Activated naive CD8-positive, alpha-beta T cell treated with anti-CD3 and anti-CD28 coated beads for 36 hours (primary cell): ENCODE measurements at places on chromosomes 1 and 21. TPM values are rescaled to one million over a fixed set of nuclear protein-coding genes. Genes with fewer than 3 reads are reported as not detected.

GRCh38 chr1:112711670-112712069 is 3.5 kb downstream of the PPM1J start:
- no peak for DNase-seq

GRCh38 chr1:226474443-226475141 is 66.7 kb upstream of the PARP1 start:
- DNase-seq = no peak

DNA sequence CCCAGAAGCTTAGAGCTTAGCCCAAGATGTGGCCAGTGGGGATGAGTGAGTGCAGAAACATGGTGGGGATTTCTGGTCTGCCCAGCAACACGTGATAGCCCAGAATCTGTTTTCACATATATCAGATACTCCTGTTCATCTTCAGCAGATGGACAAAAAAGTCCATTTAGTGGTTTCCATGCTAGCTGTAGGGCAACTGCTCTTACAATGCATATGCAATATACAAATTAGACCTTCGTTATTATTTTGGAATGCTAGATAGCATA is 96.9 kb upstream of the SGIP1 start:
- no peak for DNase-seq

GRCh38 chr1:33997127-33998036 is 133.5 kb downstream of the HMGB4 start:
- no peak for DNase-seq

DNA sequence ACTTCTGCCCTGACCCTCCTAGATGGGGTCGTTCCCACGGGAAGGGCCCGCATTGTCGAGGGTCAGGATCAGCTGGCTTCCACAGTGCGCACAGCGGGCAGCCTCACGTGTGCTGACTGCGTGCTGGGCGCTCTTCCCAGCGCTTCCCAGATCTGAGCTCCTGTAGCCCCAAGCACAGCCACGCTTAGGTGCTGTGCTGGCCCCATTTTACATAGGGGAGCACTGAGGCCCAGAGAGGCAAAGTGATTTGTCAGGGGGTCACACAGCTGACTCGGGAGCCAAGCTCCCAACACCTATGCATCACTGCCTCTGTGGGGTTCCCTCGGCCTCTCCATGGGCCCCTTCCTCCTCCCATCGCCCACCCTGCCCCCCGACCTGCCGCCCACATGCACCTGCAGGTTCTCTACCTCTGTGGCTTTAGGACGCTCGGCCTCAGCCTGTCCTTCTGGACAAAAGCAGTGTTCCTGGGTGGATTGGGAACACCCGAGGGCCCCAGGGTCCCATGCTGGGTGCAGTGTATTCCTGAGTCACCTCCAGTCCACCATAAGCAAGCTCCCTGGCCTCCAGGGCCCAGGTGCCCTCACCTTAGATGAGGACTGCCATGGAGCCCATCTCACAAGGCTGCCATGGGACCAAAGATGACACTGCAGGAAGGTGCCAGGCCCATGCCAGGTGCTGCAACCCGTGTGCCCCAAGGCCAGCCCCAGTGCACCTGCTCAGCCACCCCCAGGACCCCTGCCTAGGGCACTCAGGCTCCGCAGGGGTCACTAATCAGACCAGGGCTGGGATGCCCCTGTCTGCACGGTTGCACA is 23.3 kb downstream of the TFF3 start:
- no peak for DNase-seq

DNA sequence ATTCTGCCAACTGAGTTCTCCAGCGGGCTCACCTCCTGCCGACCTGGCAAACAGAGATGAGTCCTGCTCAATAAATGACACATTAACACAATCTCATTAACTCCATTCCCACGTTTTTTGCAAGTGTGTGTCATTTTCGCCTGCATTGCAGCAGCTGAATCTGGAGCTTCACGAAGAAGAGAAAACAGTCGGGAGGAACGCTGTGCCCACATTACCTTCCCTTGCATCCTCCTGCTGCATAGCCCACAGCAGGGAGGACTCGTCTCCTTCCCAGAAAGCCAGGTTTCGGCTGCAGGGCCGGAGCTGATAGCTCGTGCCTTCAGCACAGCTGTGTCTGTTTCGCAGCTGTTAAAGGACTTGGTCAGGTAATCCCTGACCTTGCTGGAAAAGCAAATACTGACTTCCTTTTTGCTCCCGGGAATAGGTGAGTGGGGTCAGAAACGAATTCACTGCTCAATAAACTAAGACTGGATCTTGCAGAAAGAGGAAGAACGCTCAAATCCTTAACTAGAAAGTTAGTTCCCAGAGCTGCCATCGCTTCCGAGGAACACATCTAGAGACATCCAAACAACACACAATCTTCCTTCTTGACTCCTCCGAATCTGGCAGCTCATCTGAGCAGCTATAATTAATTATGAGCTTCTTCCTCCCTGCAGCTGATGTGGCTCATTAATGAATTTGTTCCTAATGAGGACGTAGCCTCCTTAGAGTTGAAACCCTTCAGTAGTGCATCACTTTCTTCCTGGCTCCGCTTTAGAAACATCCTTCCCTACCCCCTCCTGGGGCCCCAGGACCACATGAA is 33.0 kb downstream of the KANK4 start:
- DNase-seq = no peak

GRCh38 chr1:29237852-29238619 is 1.7 kb downstream of the PTPRU start:
- DNase-seq = no peak

DNA sequence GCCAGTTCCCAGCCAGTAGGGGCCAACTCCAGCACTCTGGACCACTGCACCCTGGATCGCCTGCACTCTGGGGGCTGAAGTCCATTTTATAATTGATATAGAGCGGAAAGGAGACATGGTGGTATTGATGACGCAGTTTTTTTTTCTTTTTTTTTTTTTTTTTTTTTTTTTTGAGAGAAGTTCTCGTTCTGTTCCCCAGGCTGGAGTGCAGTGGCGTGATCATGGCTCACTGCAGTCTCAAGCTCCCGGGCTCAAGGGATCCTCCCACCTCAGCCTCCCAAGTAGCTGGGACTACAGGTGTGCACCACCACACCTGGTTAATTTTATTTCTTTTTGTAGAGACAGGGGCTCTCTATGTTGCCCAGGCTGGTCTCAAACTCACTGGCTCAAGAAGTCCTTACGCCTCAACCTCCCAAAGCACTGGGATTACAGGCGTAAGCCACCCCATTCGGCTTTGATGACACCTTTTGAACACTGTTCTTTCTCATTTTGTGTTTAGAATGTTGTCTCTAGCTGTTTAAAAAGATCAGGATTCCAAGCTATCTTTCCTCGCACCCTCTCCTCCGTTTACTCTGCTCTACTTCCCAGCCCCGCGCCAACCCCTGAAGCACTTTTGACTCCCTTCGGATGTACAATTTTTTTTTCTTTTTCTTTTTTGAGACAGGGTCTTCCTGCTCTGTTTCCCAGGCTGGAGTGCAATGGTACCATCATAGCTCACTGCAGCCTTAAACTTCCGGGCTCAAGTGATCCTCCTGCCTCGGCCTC is 960 bp downstream of the MX2 start:
- no peak for DNase-seq

- DNase-seq = no peak
These were observed 5.6 kb upstream of the ARF1 start for GRCh38 chr1:228076796-228077430.

DNA sequence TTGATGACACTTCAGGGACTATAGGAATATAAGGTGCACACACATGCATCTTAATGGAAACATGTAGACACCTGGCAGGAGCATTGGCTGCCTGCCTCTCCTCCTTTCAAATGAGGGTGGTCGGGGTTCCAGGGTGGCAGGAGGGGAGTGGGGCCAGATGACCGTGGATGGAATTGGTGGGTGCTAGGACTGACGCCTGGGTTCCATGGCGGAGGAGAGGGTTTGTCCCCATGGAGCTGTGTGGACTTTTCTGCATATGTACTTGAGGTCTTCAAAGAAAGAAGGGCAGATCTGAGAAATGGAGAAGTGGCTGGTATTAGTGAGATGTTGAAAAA is 7.7 kb downstream of the PRRX1 start:
- DNase-seq = no peak

GRCh38 chr1:1880617-1881312 is 10.1 kb downstream of the GNB1 start:
- DNase-seq = no peak

- no peak for DNase-seq
These were observed 153.2 kb downstream of the PIK3R3 start for GRCh38 chr1:45979074-45979777.

DNA sequence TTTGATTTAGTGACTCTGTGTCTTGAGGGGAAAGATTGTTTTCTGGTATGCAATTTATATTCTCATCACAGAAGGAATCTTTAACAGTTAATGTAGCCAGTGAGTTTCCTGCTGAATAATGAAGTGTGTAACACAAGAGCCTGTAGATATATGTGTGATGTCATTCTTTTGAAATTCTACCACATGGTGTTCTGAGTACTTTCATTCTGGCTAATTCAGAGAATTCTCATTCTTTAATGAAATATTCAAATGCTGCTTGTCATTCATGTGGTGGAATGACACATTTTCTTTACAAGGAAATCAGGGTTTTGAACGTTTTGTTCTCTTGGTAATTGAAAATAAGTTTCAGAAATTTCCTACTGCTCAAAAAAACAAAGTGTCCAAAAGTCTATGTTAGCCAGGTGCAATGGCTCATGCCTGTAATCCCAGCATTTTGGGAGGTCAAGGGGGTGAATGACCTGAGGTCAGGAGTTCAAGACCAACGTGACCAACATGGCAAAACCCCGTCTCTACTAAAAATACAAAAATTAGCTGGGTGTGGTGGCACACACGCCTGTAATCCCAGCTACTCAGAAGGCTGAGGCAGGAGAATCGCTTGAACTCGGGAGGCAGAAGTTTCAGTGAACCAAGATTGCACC is 79.6 kb downstream of the MAP3K21 start:
- DNase-seq = peak; percentile 4

- DNase-seq = no peak
These were observed 99.6 kb upstream of the FBXO28 start for GRCh38 chr1:224014330-224014649.

- peak; percentile 20 for DNase-seq
These were observed 956 bp upstream of the SCAF4 start for GRCh38 chr21:31732597-31733550.

The LDLRAD1 gene
- total RNA-seq = not detected

The AQP10 gene
- total RNA-seq = not detected

The GBP7 gene
- total RNA-seq = 0.10 TPM

The RGS4 gene
- not detected for total RNA-seq

The PADI3 gene
- total RNA-seq = not detected

The RNF223 gene
- total RNA-seq = not detected
